ENCODE measurements at places on chromosomes 7 and 10.

GRCh38 chr7:89666136-89666835 is 488.0 kb upstream of the STEAP1 start:
- no peak for DNase-seq

GRCh38 chr10:113450046-113450804 is 102.6 kb upstream of the HABP2 start:
- DNase-seq = no peak

DNA sequence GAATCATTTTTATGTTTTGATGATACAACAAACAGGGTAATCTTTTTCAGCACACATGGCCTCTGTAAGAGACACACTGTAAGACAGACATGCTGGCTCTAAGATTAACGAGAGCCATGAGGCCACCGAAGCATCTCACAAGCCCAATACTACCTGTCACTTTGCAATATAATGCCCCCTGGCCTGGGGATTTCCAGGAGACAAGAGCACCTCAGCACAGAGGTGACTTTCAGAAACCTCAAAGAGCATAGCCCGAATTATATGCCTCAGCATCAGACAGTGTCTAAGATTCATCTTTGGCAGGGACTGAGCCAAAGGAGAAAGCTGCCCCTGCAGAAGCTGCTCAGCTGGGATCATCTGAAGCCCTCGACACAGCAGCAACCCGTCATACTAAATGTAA is 44.2 kb upstream of the TMEM213 start:
- DNase-seq = no peak

DNA sequence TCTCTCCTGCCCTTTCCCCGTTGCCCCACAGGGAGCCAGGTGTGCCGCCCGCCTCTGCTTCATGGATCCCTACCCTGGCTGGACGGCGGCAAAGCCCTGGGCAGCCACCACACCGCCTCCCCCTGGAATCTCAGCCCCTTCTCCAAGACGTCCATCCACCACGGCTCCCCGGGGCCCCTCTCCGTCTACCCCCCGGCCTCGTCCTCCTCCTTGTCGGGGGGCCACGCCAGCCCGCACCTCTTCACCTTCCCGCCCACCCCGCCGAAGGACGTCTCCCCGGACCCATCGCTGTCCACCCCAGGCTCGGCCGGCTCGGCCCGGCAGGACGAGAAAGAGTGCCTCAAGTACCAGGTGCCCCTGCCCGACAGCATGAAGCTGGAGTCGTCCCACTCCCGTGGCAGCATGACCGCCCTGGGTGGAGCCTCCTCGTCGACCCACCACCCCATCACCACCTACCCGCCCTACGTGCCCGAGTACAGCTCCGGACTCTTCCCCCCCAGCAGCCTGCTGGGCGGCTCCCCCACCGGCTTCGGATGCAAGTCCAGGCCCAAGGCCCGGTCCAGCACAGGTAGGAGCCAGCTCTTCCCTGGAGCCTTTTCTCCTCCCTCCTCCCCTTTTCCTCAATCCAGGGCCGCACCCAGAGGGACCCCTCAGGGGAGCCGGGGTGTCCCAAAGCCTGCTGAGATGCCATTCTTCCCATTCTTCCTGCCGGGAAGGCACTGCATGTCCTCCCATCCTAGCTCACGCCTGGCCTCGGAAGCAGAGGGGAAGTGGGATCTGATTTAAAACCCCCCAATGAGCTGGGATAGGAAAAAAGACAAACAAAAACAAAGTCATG is 4.0 kb downstream of the GATA3 start:
- DNase-seq = no peak

- DNase-seq = no peak
These were observed 58.1 kb upstream of the CTTNBP2 start for GRCh38 chr7:117931314-117931713.

- peak; percentile 19 for DNase-seq
These were observed 1.4 kb downstream of the RPS24 start for GRCh38 chr10:78035025-78035424.

GRCh38 chr7:10910447-10910846 is 63.2 kb upstream of the PHF14 start:
- no peak for DNase-seq

DNA sequence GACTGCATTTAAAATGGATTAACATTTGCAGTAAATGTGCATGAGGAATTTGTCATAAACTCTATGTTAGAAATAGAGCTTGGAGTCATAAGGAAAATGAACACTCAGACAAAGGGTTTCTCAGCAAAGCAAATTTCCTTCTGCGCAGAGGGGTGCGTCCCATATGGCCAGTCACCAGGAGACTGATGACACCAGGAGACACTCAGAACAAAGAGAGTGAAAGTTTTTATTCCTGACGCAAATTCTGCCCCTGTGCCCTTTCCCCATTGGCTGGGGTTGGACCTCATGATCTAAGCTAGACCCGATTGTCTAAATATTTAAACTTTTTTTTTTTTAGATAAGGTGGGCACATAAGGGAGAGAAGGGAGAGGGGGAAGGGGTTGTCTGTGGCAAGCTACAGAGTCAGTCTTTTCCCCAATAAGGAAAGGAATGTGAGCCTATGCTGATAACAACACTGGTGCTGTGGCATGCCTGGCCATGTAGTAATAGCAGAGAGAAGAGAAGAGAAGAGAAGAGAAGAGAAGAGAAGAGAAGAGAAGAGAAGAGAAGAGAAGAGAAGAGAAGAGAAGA is 202.0 kb downstream of the POM121L12 start:
- no peak for DNase-seq

GRCh38 chr10:26085549-26085948 is 131.0 kb upstream of the GAD2 start:
- no peak for DNase-seq

- DNase-seq = no peak
These were observed 549.1 kb downstream of the LRMDA start for GRCh38 chr10:75980419-75981002.

- no peak for DNase-seq
These were observed 126.4 kb downstream of the DNAJB6 start for GRCh38 chr7:157463245-157463644.
